NCI-H187 (cell line): ENCODE measurements at places on chromosomes 5 and 9.

- no peak for DNase-seq
These were observed 297.7 kb downstream of the ATPSCKMT start for GRCh38 chr5:9951865-9952516.

GRCh38 chr9:73152543-73152844 is 829 bp downstream of the ANXA1 start:
- no peak for DNase-seq

DNA sequence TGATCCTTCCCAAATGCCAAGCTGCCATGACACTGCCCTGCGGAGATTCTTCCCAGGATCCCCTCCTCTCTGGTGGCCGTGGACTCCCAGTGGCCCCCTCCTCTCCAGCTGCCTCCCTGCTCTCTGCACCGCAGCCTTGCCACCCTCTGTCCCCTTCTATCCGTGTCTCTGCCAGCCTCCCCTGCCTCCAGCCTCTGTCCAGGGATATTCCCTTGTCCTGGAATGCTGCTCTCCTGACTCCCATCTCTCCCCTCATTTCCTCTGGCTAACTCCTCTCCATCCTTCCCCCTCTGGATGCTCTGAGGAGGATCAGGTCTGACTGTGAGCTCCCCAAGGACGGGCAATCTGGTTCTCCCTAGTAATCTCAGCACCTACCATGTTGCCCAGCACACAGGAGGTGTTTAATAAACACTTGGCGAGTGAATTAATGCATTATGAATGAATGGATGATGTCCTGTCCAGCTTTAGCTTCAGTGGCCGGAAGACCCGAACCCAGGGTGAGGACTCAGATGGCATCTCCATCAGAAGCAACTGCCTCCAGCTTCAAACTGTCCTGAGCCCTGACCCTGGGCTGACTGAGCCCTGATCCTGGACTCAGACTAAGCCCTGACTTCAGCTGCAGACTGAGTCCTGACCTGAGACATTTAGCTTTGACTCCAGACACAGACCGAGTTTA is 7.5 kb upstream of the CRB2 start:
- no peak for DNase-seq

DNA sequence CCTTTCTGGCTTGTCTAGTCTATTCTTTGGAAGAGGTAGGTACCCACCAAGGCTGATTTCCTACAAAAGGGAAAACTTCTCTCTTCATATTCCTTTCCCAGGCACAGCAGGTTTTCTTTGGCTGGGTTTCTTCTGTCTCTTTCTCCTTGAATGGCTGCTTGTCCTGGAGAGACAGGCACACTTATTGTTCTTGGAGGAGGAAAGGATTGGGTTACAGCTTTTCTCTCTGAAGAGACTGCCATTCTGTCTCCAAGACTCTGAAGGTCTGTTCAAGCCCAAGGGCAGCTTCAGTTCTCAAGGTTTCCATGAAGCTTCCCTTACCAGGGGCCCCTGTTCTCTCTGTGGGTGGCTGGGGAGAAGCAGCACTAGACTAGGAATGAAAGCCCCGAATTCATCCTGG is 33.9 kb downstream of the ACTBL2 start:
- DNase-seq, result no peak

GRCh38 chr5:157165668-157166067 is 396 bp downstream of the GARIN3 start:
- DNase-seq, result no peak

DNA sequence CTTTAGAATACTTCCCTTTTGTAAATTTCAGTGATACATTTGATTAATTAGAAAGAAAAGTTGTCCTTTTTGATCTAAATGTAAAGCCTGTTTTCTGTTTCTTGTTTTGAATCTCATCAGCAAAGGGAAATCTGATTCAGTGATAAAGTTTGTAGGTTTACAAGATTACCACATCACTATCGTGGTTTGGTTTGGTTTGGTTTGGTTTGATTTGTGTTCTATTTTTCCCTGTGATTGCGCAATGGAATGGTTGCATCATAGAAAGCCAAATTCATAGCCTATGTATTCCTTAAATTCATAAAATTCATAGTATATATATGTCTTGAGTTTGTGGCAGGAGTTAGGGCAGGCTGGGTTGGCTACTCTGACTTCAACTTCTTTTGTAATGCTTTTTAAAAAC is 15.2 kb downstream of the SRFBP1 start:
- no peak for DNase-seq

DNA sequence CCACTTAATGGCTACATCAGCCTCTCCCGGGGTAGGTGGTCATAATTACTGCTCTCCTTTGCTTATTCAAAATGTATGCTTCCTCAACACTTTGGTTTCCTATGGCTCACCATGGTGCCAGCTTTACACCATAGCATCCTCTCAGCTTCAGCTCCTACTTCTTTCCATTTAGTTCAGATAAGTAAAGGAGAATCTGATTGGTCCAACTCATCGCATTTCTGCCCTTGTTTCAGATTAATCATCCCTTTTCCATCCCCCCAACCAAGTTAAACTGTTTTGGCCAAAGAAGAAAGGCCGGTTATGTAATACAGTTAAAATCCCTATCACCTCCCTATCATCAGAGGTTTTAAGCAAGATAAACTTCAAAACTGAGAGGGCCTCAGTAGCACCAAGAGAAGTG is 130.5 kb downstream of the CETN3 start:
- DNase-seq, result no peak

GRCh38 chr9:19992556-19992955 is 203.7 kb upstream of the SLC24A2 start:
- DNase-seq, result no peak

GRCh38 chr9:132775720-132776119 is 102.4 kb downstream of the AK8 start:
- no peak for DNase-seq

- DNase-seq, result no peak
These were observed 218.5 kb downstream of the C9orf50 start for GRCh38 chr9:129402371-129402739.

DNA sequence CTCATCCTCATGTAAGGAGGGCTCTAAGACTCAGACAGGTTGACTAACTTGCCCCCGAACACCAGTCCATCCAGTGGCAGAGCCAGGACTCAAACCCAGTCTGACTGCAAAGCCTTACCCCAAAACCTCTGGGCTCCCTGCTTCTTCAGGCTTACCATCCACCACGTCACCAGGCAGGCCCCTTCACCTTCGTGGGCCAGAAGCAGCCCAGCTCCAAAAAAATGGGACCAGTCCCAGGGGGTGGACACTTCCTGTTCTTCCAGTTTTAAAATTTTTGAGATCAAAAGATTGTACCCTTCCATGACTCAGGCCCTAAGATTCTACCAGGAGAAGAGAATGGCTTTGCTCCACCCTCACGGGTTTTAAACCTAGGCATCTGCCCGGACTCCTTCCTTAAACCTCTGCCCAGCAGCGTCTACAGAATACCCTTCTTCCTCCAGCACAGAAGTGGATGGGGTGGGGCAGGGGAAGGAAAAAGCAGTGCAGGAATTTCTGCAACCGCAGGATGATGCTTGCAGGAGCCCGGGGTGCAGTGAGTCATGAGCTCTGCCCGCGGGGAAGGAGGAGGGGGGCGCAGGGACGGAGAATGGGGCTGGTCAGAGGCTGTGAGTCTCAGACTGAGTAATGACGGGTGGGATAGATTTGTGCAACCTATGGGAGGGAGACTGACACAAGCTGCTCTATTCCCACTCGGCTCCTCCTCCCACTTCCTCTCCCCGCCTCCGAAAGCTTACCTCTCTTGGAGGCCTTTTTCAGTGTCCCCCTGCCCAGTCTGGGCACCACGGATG is 50.4 kb upstream of the STXBP1 start:
- no peak for DNase-seq

DNA sequence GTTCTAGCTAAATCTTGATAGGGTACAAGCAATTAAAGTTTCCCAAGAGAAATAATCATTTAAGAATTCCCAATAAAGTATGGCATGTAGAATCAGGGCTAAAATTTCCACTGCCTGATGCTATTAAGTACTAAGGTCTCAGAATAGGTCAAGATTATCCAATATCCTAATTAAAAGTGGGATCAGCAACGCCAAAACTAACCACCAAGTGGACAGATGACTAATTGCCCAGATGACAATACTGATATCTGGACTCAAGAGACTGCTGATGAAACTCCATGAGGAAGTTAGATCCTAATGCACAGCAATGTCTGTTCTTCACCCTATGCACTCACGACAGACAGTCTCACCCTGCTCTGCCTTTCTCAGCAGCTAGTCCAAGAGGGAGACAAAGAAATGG is 14.3 kb downstream of the DEPDC1B start:
- DNase-seq, result no peak

DNA sequence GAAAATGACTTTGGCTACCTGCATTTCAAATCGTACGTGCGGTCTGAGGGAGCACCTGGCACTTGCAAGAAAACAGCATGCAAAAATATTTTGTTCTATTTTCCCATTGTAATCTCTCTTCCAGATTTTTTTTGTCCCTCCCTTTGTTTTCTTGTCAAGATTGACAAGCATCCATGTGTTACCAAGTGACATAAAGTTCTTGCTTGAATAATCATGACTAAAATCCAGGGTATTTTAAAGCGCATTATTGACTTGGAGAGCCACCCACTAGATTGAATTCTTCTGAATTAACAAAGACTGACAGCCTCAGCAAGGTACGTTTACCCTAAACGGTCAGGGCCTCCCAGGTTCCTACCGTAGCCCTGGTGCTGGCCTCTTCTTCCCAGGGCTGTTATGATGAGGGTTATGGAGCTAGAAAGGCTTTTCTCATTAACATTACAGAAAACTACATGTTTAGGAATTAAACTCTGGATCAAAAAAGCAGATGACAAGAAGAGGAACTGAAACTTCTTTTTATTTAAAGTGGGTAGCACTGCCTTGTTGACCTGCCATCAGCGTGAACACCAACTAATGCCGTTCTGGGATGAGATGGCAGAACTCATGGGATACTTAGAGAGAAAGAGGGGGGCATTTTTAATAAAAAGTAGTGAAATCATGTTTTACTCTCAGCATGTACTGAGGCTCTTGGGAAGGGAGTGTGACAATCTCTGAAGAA is 297.0 kb downstream of the EFNA5 start:
- DNase-seq, result no peak

DNA sequence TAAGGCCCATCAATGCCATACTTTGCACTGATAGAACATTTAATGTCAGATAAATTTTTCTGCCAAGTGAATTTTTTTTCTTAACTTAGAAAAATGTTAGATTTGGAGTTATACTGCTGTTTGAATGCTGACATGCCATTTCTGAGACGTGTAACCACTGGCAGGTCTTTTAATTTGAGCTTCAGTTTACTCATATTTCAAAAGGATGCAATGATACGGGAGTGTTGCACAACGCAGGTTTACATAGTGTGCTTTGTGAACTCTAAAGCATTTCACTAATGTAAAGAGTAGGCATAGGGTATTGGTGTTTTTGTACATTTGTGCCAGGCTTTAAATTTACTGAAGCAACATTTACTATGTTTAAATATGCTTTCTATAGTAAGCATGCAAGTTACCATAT is 4.2 kb downstream of the ZBTB43 start:
- no peak for DNase-seq

DNA sequence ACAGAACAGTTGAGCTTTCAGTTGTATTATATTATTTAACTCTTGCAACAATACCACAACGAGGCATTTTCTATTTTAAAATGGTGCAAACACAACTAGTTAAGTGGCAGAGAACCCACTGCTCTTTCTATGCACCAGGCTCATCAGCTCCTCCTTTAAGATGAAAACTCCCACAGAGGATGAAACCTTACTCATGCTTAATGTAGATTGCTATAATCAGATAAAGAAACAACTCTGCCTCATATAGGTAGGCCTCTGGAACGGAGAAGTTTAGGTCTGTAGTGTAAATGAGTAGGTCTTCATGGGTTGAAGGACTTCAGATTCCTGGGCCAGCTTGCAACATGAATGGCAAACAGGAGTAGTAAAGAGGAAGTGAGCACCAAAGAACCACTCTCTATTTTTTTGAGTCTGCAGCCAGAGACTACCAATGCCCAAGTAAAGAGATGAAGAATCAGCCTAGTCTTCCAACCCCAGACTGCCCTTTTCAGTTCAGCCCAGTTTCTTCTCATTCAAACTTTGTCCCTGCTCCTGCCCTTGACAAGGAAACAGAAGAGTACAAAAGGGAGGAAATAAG is 33.9 kb downstream of the HACD4 start:
- no peak for DNase-seq

- DNase-seq, result no peak
These were observed 297.9 kb downstream of the KCTD16 start for GRCh38 chr5:144468571-144468970.

- no peak for DNase-seq
These were observed 15.2 kb downstream of the TSTD2 start for GRCh38 chr9:97617939-97618416.

GRCh38 chr9:10104774-10105173 is 508.0 kb downstream of the PTPRD start:
- no peak for DNase-seq

- no peak for DNase-seq
These were observed 44.4 kb downstream of the GADD45G start for GRCh38 chr9:89649039-89649691.

DNA sequence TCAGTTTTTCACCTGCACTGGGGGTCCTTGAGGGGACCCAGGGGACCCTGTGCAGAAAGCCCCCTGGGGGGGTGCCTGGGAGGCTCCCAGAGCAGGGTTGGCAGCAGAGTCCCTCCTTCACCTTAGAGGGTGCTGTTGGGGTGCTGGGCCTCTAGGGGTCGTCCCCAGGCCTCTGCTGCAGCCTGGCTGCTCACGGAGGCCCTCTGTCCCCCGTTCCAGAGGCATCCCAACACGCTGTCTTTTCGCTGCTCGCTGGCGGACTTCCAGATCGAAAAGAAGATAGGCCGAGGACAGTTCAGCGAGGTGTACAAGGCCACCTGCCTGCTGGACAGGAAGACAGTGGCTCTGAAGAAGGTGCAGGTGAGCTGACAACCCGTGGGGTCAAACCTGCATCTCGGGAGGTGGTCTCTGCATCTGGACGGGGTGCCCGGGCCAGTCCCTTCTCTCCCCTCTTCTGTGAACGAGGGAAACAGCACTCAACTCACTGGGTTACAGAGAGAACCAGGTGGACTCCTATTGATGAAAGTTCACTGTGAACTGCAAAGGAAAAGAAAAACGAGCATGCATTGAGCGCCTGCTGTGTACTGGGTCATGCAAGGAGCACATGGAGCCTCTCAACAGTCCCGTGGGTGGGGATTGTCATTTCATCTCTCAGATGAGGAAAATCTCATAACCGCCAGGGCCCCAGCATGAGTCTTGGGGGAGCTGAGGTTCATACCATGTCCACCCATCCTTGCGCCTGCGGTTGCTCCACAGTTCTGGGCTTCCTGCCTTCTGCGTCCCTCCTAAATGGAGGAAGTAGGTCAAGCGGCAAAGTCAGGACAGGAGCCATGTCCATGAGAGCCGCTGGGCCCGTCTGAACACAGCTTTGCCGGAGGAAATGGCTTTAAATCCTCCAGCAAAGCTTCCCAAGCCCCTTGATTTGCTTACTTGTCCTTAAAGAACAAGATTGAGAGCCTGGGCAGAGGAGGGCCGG is 54.8 kb downstream of the NEK6 start:
- DNase-seq, result no peak

DNA sequence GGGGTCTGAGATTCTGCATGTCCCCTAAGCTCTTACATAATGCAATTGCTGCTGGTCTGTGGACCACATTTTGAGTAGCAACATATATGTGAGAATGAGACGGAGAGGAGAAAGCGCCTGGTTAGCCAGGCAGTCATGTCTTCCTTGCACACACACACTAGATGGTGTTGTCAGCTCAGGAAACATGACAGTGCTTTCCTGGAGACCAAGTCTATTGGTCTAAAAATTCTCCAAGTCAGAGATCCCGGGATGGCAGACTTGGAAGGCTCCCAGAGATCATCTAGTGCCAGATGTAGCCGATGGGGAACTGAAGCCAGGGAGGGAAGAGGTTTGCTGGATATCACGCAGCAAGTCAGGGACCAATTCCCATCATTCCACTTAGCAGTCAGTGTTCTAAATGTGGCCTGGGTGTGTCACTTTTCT is 53.4 kb downstream of the GALNT12 start:
- no peak for DNase-seq

- no peak for DNase-seq
These were observed 420.6 kb downstream of the CTNND2 start for GRCh38 chr5:11483630-11484029.
